ENCODE measurements at places on chromosomes 1 and 21.

- no peak for DNase-seq
These were observed 178.5 kb upstream of the GALNT2 start for GRCh38 chr1:229888561-229889001.

DNA sequence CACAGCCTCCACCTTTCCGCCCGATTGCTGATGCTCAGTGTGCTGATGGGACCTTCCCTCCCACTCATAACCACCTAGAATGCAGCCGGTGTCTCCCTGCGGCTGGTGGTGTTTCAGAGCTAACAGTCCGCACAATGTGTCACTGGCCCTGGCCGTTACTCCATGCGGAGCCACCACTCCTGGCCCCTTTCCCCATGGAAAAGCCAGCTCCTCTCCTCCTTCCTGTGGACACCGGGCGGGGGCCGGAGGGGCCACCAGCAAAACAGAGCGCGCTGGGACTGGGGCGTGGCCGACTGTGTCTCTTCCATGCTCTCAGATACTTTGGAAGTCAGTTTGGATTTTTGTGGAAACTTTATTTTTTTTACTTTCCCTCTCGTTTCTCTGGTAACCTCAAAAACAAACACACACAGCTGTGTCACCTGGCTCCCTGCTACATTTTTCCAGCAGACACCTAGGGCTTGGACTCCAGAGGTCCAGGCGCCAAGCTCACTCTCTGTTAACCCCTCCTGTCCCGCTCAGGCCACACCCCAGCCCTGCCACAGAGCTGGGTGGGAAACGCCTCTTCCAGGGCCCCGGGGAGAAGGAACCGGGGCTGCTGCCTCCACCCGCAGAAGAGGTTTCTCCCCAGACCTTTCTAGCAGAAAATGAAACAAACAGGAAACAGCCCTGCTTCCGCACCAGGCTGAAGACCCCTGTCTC lies 32.5 kb upstream of the COL6A2 start:
- DNase-seq: no peak

- DNase-seq: no peak
These were observed 1.8 kb upstream of the IL10 start for GRCh38 chr1:206774093-206774492.

DNA sequence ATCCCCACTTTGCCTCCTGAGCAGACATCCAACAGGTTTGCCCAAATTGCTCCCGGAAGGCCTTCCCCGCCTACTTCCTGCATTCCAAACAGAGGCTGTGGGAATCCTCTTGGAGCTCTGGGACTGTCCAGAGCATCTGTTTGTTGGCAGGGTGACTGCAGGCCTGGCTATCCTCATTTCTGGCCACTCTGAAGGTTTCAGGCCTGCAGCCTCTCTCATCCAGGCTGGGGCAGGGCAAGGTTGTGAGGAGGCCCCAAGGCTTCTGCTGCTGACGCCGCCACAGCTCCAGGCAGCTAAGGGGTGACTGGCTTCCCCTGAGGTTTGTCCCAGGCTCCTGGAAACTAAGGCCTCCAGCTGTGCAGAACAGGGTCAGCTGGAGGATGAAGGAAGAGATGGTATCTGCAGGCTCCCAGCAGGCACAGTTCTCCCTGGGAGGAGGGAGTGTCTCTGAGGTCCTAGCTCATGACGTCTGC lies 11.3 kb downstream of the CDK18 start:
- no peak for DNase-seq

- DNase-seq: peak; percentile 33
These were observed 85.7 kb downstream of the ITPKB start for GRCh38 chr1:226653311-226653921.

DNA sequence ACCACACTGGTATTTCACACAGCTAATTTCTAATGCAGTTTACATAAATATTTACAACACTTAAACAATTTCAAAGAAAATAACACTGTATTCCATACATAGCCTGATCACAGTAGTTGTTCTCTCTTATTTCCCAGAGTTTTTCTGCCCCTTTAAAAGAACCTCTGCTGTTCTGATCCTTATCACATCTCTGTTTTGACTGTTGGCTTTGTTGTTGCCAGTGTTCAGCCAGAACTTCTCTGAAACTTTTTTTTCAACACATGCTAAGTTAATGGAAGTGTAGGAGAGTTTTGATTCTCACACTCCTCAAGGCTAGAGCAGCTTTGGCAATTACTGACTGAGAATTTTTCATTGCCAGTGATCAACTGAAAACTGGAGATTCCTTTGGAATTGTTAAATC lies 11.1 kb downstream of the SELE start:
- DNase-seq: no peak

DNA sequence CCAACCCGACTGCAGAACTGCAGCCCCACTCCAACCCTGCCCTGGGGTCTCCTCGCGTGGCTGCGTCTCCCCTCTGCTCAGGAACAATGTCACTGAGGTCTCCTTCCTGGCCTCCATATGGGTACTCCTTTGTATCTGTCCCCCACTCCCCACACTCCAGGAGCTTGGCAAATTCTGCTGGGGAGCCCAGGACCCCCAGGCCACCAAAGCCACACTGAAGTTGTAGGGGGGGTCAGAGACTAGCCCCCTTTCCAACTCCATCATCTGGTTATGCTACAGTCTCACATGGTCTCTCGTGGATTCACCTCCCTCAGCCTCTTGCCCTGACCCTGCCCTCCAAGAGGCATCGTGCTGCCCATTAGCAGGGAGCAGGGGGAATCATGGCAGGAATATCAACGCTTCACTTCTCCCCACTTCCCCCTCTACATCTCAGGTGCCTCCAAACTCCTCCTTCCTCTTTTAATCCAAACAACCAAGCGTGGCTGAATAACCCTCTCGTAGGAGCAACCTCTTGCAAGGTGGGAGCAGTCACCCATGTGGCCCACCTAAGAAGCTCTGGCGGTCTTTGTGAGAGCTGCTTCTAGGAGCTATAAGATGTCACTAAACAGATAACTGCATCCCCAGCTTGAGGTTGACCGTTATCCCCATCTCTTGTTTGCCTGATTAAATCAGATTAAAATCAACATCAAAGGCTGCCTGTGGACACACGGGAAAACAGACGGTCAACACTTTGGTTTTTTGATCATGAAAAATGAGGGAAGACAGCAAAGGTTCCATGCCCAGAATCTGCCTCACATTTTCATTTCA lies 86.4 kb downstream of the MIS18A start:
- no peak for DNase-seq

- no peak for DNase-seq
These were observed 51.0 kb downstream of the CR1L start for GRCh38 chr1:207695891-207696290.

GRCh38 chr1:39936724-39937491 lies 18.0 kb upstream of the MFSD2A start:
- DNase-seq: no peak

- no peak for DNase-seq
These were observed 183.6 kb downstream of the SEC16B start for GRCh38 chr1:177786176-177786745.

DNA sequence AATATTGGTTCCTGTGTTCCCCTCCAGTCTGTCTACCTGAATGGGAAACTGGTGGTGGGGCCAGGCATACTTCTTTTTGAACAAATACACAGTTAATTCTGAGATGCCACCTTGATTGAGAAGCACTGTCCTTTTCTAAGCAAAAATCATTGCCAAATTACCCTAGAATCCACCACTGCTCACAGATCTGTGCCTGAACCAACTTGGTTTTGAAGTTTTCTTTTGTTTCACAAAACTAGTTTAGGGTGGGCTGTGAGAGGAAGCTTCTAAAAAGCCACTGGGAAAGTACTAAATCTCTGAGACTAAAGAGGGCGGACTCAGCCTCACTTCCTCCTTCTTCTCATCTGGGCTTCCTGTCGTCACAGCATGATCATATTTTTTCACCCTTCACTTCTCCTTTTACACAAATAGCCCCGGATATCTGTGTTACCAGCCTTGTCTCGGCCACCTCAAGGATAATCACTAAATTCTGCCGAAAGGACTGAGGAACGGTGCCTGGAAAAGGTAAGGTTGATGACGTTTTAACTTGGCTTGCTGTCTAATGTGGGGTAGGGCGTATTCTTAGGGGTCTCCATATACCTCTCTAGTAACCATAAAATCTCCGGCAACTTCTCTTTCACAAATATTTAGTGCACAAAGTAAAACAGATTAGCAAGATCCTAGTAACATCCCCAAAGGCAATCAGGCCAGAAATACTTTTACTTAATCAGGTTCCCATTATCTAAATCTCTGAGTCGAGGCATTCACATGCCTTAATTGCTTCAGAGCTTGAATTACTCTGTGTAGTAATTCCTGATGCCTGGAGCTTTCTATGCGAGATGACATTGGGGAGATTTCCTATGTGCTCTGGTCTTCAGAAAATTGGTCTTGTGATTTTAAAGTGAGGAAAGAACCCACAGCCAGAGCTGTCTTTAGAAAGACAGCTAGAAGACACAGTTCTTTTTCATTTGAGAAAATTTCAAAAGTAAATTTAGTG lies at the start of gene CD53:
TSS of gene CD53 (plus strand) at position 404 of the 976 bp plus-strand sequence. CDS start 18,261 bp downstream, outside the sequence.
- DNase-seq: no peak

GRCh38 chr1:147760481-147761260 lies at the start of gene GJA5:
GJA5 (minus strand) TSS chr1:147760602; CDS start chr1:147759238, 1,364 bp downstream.
- no peak for DNase-seq

- DNase-seq: no peak
These were observed 650.0 kb upstream of the RGS18 start for GRCh38 chr1:191508239-191508638.

GRCh38 chr1:233865902-233866301 lies 38.6 kb upstream of the SLC35F3 start:
- DNase-seq: no peak

- no peak for DNase-seq
These were observed 4.0 kb upstream of the FTCD start for GRCh38 chr21:46159390-46159789.

DNA sequence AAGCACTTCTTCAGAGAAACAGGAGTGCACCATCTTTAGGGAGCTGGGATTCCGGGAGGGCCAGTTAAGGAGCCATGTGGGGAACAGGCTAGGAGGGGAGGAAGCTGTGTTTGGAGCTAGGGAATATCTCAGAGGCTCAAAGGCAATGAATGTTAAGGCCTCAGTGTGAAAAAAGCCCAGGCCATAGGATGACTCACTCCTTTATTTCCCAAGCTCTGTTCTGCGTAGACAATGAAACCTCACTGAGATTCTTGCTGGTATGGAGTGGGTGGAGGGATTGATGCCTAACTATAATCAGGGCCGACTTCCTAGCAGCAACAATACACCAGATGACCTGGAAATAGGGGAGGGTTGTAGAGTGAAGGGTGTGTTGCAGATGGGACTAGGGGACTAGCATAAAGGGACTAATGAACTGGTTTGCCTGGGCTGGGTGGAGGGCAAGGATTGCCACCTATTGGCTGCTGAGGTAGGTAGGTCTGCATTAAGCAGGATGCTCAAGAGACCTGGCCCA lies 2.1 kb downstream of the GNAT2 start:
- no peak for DNase-seq

DNA sequence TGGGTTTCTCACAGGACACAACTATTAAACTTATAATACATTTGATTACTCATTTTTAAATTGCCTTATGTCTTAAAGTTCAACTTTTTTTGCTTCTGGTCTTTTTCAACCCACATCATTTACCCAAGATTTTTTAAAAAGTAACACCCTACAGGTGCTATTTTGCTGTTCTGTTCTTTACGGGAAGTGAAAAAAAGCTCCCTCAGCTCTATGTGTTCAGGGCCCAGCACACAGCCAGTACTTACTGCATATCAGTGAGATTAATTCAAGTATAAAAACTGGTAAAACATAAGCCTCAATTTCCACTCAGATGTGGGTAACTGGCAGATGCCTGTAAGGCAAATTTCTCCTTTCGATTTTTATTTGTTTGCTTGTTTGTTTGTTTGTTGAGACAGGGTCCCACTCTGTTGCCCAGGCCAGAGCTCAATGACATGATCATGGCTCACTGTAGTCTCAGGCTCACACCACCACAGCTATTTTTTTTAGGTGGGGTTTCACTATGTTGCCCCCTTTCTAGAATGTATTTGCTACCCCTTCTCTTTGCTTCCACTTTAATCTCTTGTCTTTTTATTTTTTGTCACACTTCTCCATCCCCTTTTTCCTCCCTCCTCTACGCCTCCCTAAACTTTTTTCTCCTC lies 20.3 kb downstream of the RNASEL start:
- no peak for DNase-seq
